Activated CD8-positive, alpha-beta memory T cell treated with anti-CD3 and anti-CD28 coated beads for 48 hours (primary cell): ENCODE measurements at places on chromosomes 2 and 18.
A peak's percentile ranks its signal among the peaks of the same experiment; 100 is the strongest.

- no peak for DNase-seq
Observed at GRCh38 chr2:132884292-132884691, 214.3 kb upstream of the LYPD1 start.

GRCh38 chr2:124649001-124649400, 623.9 kb downstream of the CNTNAP5 start:
- no peak for DNase-seq

DNA sequence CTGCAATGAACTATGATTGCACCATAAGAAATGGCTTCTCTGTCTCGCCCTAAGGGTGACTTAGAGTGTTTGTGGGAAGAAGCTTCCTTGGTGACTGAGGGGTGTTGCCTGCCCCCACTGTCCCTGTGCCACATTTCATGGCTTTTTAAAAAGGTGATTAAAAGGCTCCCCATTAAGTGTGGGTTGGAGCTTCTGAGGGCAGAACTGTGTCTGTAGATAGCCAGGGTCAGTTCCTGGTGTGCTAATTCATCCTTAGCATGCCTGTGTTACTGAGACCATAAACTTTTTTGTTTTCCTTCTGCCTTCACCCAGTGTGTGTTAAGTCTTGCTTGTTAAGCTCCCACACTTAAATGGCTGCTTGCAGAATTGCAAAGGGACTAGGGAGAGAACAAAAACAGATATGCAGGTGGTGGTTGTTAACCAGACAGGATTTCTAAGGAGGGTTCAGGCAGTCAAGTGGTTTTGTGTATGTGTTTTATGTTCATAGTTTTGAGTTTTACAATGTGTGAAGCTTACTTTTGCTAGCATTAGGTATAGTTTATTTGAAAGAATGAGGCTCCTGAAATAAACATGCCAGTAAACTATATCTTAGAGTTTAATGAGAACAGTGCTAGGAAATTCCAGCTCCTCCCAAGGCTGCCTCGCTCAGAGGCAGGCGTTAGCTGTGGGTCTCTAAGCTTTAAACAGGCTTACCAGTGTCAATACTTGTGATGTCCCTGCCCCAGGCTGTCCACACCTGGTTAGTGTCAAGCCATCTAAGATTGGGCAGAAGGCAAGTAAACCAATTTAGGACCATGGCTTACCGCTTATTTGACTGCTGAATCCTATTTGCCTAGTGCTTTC, 14.5 kb downstream of the CERS6 start:
- DNase-seq = no peak

DNA sequence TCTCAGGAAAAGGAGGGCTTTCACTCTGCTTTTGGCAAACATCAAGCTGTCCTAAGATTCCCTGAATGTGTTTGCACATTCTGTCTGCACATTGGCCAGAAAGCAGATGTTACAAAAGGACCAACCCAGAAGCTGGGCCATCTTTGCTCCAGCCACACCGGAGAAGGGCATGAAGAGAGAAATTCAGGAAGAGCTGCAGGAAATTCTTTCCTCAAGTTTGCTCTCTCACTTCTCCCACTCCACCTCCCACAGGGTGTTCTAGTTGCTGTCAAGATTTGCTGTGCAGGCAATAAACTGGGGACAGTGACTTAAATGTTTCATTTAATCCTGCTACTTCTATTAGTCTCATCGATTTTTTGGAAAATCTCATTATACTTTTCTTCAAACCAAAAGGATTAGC, 137.7 kb upstream of the UNC80 start:
- DNase-seq = no peak

DNA sequence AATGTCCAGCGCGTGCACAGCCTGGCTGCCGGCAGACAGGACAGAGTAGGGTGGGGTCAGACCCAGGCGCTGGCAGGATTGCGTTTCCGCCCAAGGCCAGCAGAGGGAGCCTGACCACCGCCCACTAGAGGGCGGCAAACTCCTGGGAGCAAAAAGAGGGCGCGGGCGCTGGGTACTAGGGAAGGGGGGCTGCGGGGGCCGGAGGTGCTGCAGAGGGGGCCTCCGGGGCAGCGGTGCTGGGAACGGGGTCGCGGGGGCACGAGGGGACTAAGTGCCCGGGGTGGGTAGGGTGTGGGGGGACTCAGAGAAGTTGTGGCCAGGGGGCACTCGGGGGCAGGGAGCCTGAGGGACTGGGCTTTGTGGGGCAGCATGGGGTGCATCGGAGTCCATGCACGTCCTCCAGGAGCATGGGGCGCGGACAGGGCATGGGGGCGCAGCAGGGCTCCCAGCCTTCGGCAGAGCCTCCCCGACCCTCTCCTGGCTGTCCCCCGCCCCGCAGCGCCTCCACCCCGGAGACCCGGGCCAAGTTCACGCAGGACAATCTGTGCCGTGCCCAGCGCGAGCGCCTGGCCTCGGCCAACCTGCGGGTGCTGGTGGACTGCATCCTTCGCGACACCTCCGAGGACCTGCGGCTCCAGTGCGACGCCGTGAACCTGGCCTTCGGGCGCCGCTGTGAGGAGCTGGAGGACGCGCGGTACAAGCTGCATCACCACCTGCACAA, 3.2 kb downstream of the TEKT4 start:
- peak; percentile 23 for DNase-seq

DNA sequence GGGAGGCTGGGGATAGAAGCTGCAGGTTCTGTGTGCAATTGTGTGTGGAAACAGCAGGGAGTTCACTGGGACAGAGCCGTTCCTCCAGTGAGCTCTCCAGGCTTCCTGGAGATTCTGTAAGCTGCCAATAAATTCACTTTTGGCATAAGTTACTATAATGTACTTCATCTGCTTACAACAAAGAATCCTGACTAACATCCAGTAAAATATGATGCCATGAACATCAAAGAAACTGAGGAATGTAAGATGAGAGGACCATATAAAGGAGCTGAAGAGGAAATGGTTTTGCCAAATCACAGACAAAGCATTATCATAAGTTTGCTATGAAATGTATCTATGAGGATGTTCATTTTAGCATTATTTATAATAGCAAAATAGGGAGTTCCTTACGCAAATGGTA, 175.3 kb downstream of the KCNE4 start:
- DNase-seq = no peak

DNA sequence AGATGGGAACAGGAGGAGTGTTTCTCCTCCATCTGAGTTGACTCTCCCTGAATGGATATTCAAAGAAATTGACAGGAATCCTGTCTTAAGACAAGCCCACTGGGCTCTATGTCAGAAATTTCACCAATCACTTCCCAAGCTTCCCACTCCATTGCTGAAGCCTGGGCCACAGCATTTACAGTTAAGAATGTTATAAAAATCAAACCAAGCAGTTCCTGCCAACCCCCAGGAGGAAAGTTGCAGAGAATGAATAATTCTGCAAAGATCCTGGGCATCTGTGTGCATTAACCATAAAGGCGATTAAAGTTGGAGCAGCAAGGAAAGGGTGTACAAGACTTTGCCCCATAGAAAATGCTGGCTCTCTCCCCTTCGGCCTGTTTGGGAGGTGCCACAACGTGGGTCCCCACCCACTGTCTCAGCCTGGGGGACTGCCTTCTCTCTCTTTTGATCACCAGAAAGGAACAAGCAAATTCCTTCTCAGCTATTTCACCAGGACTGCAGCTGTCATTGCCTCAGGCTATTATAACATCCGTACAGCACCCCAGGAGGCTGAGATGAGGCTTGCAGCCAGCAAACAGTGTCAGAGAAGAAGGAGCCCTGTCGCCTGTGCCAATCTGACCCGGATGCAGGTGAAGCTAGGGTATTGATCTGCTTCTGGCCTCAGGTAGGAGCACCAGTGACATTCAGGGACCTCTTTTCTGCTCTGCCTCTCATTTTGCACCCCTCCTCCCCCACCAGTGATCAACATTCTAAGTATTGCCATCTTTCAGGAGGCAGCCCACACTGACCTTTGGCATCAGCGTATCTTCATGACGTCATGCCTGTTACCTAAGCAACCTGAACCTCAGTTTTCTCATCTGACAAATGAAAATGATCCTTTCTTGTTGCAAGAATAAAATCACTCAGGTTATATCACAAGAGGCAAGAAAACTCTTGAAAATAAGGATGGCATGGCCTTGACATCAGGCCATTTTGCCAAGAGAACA, 219.0 kb downstream of the SH3BP4 start:
- DNase-seq = no peak

DNA sequence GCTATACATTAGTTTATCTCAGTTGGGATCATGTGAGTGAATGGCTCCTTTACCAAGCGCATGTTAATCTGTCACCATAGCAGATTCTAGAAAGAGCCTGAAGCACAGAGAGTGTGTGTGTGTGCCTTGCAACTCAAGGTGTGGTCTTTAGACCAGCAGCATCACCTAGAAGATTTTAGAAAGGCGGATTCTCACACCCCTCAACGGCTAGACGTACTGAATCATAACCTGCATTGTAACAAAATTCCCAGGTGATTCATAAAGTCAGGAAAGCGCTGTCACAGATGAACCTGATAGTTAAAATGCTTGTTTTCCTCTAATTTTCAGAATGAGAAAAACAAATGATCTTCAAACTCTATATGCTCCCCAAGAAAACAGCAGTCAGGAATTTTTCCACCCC, 45.5 kb upstream of the MAPRE2 start:
- DNase-seq = no peak

- DNase-seq = no peak
Observed at GRCh38 chr2:23397478-23397877, 12.5 kb downstream of the KLHL29 start.

DNA sequence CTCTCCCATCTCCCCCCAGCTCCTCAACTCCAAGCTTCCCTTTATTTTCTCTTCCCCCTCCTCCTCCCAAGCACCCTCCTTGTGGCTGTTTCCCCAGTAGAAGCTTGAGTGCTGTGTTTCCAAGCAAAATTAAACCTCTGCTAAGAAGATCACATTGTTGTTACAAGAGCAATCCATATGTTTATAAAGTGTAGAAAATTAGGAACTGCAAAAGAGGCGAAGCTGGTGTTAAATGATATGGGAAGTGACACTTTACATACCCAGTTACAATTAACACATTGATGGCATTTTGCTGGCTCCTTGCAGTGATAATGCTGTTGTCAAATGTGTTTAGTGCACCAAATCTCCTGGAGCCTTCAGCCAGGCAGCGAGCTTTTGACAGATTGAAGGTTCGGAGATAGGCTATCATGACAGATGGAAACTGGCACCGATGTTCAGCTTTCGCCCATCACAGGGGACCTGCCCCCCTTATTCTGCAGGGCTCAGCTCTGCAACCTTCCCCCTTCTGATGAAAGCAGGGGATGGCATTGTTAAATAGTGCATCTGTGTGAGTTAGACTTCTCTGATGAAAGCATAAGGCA, 259.8 kb upstream of the ATP5MC3 start:
- DNase-seq = no peak

GRCh38 chr2:37189452-37190153, 1.1 kb upstream of the SULT6B1 start:
- no peak for DNase-seq

- no peak for DNase-seq
Observed at GRCh38 chr2:74099835-74100234, 47.9 kb downstream of the BOLA3 start.

GRCh38 chr2:61426267-61426897, 44.5 kb downstream of the USP34 start:
- DNase-seq = no peak

DNA sequence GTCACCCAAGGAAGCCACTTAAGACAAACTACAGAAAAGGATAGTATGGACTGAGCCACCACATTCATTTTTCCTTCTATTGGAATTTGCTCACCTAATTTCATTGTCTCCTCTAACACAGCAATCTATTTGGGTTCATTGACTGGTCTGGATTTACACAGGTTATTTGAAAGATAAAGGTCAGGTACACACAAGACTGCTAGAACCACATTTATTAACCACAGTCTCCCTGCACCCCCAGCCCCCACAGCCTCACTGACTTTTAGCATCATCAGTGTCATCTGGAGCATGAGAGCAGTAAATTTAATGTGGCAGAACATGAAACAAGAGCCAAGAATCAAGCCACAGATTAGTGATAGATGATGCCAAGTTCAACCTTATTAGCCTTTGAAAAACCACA, 226.9 kb upstream of the GYPC start:
- no peak for DNase-seq

DNA sequence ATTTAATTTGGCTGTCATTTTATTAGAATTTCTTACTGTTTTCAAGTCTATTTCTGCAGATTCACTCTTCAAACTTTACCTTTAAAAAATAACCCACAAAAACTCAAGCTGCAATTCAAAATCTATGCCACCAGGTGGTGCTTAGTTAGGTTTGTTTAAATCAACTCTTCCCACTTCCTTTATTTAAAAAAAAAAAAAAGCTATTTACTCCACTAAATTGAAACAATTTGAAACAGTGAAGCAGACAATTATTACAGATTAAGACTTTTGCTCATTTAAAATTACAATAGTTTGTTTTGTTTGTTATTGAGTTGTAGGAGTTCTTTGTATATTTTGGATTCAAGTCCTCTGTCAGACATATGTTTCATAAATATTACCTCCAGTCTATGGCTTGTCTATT, 300.0 kb downstream of the PDE11A start:
- DNase-seq = no peak

DNA sequence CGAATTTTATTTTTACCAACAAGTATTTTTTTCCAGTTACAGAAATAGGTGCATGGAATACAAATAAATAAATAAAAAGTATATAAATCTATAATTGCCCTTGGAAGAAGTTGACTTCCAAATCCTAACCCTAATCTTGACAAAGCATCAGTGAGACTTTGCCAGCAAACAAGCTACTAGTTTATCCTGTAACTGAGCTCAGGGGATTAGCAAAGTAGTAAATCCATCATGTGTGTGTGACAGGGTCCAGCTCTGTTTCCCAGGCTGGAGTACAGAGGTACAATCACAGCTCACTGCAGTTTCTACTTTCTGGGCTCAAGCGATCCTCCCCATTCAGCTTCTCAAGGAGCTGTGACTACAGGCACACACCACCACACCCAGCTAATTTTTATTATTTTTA, 948.0 kb upstream of the CNTNAP5 start:
- DNase-seq = no peak

DNA sequence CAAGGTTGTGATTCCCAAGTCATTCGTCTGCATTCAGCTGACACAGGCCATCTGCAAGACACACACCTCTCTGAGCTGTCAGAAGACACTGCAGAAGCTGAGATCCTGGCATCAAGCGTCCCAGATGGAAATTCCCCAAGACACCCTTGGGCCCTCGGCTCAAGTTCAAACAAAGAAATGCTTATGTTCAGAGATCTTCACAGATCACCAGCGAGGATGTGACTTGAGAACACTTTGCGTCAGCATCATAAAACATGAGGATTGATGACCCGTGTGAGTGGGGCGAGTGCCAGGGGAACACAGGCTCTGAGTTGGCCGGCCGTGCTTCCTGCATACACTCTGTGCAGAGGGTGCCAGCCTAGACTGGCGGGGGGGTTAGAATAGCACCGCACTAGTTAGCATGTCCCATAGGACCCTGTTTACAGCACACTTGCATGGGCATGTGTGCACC, 36.8 kb downstream of the KCNIP3 start:
- no peak for DNase-seq
